ENCODE measurements at places on chromosomes 6 and 20.

GRCh38 chr6:7145885-7146828 is 38.4 kb downstream of the RREB1 start:
- DNase-seq, result no peak

DNA sequence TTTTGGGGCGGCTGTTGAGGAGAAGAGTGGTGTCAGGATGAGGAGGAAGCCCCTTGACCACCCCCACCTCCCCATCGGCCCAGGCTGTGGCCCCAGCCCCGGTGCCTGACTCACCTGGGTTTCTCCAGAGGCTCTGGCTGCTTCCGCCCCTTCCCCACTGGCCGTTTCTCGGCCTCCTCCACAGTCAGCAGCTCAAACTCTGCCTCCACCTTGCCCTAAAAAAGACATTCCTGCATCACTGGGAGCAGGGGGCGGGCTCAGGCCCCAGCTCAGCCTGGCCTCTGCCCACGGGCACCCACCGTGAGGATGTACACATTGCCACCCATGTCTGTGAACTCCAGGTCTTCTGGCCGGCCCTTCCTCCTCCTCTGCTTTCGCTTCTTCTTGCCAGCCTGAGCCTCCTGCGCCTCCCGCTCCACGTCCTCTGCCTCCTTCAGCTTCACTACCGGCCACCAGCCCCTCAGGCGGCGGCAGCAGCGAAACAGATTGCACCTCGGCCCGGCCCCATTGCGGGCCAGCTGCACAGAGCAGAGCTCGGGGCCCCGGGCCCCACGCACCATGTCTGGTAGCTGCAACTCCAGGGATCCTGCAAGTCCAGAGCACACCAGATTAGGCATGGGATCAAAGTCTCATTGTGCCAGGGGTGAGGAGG is 17.3 kb downstream of the ERGIC3 start:
- no peak for DNase-seq

GRCh38 chr6:122008101-122008999 is 391.1 kb upstream of the HSF2 start:
- no peak for DNase-seq

- DNase-seq, result no peak
Measured at GRCh38 chr6:121321282-121321681, 13.0 kb downstream of the TBC1D32 start.

DNA sequence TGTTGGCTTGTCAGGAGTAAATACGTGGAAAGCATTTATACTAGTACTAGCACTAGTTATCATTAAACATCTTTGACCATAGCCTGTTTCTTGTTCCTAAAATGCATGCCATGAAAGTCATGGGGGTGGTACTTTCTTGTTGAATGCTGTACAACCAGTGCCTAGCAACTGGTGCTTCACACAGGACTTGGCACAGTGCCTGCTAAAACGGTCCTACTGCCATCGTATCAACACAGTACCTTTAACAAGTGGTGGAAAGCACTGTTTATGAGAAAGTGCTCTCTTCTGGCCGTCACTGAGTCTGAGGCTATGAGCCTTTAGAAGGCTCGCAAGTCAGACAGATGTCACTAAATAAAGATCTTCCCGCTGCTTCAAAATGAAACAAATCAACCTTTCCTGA is 21.6 kb downstream of the ZNFX1 start:
- DNase-seq, result no peak

- DNase-seq, result no peak
Measured at GRCh38 chr6:82570083-82570482, 206.5 kb downstream of the TPBG start.

- DNase-seq, result no peak
Measured at GRCh38 chr6:52415917-52416628, 4.1 kb upstream of the EFHC1 start.

DNA sequence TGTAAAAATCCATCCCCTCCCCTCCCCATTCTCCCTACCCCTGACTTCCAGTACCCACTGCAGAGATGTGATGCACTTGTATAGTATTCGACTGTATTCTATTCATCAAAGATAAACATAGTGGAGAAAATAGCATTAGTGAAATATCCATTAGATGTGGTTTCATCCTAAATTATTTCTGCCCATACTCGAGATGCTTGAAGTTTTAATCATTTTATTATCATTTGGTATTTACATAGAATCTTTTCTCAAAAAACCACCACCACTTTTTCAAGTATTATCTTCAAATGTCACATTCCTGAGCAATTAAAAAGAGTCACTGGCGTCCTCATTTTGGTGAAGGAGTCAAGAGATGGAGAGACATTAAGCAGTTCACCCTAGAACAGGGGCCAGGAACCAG is 181.9 kb downstream of the HAO1 start:
- no peak for DNase-seq

DNA sequence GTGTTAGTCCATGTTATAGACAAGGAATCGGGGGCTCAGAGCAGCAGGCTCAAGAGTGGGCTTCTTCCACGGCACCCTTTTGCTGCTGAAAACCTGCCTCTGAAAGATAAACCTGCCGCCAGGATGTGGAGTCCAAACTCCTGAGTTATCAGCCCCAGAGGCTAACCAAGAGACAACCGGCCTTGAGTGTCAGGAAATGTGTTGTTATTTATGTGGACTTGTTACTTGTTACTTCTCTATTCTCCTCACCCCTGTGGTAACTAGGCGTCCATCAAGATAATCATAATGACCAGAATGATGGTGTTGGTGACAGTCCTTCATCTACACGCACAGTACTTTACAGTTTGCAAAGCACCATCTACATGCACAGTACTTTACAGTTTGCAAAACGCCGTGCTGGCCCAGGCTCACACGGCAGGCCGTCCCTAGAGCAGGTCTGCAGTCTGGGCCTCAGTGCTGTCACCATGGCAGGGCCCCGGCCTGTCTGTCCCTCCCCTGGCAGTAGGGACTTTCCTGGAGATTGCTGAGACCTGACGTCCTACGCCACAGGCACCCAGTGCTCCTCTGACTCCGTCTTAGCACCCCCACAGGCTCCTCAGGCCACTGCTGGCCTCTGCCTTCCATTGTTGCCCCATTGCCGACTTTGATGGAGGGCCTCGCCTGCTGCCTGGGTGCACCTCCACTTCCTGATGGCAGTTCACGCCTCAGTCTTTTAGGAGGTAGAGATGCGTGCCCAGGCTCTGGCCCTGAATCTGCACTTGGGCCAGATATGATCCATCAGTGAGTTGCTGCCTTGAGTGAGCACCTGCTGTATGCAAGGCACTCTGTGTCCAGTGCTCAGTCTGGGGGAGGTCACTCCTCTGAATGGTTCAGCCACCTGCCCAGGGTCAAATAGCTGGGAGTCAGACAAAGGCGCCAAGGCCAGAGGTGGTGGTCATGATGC is 9.1 kb upstream of the BPIFB4 start:
- no peak for DNase-seq

- DNase-seq, result no peak
Measured at GRCh38 chr6:134560019-134560418, 242.1 kb upstream of the SGK1 start.

- no peak for DNase-seq
Measured at GRCh38 chr6:7554533-7555275, 13.2 kb downstream of the DSP start.

GRCh38 chr20:19838468-19838867 is 80.4 kb downstream of the RIN2 start:
- no peak for DNase-seq

DNA sequence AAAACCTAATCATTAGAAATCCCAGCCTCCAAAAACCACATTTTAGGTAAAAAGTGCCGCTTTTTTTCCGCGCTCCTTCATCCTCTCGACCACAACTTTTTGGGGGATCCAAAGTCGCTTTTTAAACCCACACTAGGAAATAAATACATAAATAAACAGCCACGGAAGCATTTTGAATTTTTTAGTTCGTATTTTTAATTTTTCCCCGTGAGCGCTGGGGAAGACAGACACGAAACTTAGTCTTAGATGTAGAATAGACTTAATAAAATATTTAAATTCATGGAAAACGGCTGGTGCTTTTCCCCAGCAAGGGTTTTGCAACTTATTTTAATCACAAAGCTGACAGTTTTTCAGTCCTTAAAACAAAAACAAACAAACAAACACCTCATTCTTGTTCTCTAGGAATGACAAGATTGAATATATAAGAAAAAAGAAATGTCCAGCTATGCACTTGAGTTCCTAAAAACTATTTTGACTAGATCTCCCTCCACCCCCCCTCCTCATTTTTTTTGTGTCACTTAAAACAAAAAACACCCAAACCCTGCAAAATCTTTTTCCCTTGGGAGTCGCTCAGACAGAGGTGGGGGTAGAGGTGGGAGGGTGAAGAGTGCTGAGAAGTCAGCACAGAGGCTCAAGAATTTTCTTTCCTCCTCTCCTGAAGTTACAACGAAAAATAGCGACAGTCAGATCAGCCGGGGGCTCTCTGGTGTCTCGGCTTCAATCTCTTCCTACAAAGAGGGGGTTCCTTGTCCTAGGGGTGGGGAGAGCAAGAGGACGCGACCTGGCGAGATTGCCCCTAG is 43.4 kb upstream of the SUPT3H start:
- no peak for DNase-seq

GRCh38 chr20:24289737-24290481 is 179.5 kb upstream of the SYNDIG1 start:
- no peak for DNase-seq

DNA sequence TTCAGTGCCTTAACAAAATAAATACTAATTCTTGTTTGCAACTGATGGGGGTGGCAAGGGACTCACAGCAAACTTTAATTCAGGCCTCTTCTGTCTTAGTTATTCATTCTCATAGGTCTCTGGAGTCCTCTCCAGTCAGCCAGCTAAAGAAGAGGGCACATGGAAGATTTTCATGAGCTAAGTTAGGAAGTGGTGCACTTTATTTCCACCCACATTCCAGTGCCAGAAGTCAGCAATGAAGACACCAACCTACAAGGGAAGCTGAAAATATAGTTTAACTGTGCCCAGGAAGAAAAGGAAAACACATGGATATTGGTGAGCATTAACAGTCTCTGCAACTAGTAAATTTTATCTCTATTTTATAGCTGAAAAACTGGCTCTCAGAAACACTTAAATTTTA is 16.7 kb upstream of the IRAK1BP1 start:
- DNase-seq, result no peak

- DNase-seq, result no peak
Measured at GRCh38 chr6:65799389-65799788, 92.4 kb upstream of the EYS start.

GRCh38 chr20:33120934-33121333 is 41.5 kb downstream of the BPIFB4 start:
- DNase-seq, result no peak

DNA sequence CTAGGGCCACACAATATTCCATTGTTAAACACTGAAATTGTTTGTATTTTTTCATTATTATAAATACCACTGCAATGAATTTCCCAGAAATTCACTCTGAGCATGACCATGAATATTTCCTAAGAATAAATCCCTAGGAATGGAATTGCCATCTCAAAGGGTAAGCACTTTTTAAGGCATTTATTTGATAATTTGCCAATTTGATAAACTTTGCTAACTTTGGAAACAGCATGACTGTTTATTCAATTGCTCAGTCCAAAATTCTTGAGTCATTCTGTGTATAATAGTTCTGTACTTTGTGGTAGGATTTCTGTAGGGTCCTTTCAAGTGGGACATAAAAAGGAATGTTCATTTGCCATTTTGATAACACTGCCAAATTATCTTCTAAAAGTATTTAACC is 44.2 kb upstream of the TOX2 start:
- DNase-seq, result no peak

- no peak for DNase-seq
Measured at GRCh38 chr6:169379495-169380070, 125.9 kb upstream of the THBS2 start.

DNA sequence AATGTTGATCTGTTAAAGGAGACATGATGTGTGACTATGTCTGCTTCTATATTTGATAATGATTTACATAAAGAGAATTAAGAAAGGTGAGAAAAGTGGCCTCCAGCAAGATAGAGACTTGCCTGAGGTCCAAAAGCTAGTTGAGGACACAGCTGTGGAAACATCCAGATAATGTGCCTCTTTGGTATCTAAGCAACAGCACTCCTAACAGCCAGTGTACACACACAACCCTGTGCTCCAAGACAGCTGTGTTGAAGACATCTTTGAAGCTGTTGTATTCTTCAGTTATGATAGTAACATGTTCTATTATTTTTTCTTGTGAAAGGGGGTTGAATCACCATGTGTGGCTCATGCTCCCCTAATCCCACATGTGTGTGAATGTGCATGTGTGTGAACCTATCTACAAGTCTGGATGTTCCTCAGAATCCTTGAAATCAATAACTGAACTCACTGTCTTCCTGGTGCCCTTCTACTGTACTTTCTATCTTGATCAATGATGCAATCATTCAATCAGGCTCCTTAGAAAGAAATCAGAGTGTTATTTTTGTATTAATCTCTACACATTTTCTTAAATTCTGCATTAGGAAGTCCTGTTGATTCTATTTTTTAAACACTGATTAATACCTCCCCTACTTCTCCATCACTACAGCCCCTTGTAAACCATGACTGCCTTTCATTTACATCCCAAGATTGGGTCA is 116.7 kb upstream of the SSTR4 start:
- DNase-seq, result no peak

DNA sequence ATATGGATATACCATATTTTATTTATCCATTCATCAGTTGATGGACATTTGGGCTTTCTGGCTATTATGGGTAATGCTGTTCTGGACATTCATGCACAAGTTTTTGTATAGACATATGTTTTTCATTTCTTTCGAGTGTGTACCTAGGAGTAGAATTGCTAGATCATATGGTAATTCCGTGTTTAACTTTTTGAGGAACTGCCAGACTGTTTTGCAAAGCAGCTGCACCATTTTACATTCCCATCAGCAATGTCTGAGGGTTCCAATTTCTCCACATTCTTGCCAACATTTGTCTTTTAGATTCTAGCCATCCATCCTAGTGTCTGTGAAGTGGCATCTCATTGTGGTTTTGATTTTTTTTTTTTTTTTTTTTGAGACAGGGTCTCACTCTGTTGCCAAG is 20.8 kb downstream of the SRC start:
- no peak for DNase-seq

- no peak for DNase-seq
Measured at GRCh38 chr6:132136981-132137380, 185.8 kb upstream of the CCN2 start.

GRCh38 chr6:150719831-150720230 is 120.1 kb downstream of the PLEKHG1 start:
- no peak for DNase-seq

DNA sequence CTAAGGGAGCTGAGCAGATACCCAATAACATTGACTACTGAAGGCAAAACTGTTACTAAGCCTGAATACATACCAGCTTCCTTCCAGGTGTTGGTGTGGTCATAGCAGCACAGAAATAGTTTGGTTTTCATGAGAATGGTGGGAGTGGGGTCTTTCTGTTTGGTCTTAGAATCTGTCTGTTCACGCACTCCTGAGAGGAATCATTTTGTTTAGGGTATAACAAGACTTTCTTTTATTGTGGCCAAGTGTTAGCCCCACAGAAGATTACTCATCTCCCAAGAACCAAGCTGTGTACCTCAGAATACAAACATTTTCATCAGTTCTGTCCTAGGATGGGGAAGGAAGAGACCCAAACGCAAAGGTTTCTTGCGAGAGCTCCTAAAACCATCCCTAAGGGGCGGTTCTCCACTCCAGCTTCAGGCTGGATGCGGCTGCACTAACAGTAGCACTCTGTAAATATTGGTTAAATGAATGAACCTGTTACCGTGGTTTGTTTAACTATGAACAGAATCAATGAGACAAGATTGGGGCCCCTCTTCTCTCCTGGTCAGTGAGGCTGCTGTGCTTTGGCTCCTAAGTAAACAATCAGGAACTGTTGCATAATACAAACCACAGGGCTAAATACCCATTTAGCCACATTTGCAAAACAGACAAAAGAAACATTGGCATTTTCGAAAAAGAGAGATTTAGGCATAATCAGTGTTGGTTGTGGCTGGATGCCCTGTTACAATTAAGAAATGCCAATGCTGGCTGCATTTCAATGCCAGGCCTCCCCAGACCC is 44.9 kb downstream of the SNAP25 start:
- DNase-seq, result no peak
